ENCODE measurements at places on chromosomes 4 and X.

DNA sequence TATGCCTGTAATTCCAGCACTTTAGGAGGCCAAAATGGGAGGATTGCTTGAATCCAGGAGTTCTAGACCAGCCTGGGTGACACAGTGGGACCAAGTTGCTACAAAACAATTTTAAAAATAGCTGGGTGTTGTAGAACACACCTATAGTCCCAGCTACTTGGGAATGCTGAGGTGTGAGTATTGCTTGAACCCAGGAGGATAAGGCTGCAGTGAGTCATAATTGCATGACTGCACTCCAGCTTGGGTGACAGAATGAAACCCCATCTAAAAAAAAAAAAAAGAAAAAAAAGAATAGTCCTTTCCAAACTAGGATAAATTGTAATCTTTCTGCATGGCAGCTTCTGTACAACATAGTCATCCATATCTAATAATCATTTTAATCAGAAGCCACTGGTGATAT lies 270.1 kb upstream of the INTU start:
- no peak for DNase-seq

- DNase-seq: no peak
These were observed 31.8 kb downstream of the SH3TC1 start for GRCh38 chr4:8230891-8231290.

DNA sequence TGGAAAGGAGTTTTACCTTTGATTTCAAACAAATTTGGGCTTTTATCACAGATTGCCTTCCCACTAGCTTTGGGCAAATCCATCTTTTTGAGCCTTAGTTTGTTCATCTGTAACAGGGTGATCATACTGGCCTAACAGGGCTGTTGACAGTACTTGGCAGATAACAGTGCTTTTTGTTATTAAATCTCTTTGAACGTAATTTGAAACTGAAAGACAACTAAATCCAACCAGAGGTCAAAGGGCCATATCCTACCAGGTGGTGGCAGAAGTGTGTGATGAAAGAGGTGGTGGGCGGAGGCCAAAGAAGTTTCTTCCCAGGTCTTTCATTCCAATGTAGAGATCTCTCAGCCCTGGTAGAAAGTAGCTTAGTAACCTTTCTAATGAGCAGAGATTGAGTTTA lies 35.2 kb upstream of the TADA2B start:
- DNase-seq: no peak

GRCh38 chr4:6383929-6384328 lies 88.5 kb downstream of the PPP2R2C start:
- no peak for DNase-seq

- no peak for DNase-seq
These were observed 127.1 kb downstream of the TRIML1 start for GRCh38 chr4:188266386-188266785.

DNA sequence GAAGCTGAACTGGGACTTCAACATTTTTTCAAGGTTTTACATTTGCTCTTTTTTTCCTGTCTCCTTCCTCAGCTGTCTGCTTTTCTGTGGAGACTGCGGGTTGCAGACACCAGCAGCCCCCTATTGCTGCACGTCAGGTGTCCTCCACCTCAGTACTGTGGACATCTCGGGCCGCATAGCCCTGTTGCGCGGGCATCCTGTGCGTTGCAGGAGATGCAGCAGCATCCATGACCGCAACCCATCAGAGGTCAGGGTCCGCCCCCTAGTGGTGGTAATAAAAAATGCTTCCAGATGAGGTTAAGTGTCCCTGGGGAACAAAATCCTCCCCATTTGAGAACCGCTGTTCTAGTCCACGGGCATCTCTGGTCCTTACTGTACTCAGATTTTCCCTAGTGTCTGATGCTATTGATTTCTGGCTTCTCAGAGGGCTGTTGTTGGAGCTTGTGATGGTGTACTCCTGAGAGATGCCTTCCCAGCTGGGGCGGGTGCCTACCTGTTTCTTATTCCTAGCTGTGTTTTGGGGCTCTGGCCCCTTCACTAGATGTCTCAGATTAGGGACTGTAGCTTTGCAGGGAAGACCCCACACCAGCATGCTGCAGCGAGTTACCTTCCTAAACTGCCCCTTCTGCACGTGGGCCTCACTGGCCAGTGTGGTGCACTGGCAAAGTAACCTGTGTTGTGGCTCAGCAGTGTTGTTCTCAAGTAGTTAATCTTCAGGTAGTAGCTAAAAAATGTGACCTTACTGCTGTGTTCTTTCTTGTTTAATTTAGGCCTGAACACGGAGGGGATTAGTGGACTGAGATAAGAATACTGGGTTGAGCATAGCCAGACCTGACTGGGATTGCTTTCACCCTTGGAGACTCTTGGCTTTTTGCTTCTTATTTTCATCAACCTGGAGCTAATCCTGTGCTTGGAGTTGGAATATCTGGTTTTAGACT lies 28.2 kb downstream of the NSD2 start:
- peak; percentile 78 for DNase-seq

DNA sequence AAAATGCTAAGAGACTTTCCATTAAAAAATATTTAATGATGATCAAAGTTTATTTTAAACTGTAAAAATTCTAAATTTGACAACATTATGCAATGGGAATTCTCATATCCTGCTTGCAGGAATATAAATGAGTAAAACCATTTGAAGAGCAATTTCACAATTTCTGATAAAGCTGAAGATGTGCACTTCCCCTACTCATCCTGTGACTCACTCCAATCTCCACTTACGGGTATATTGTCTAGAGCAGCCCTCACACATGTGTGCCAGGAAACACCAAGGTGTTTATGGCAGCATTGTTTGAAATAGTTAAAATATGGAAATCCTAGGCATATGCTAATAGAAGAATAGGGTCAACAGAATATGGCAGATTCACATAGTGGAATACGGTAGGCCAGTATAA lies 158.4 kb downstream of the PDHA2 start:
- no peak for DNase-seq

All from testis (tissue), 5 donors.